HFFc6 (cell line): ENCODE measurements at places on chromosomes 12 and 14. TPM values are rescaled to one million over a fixed set of nuclear protein-coding genes. Genes with fewer than 3 reads are reported as not detected.
A peak's percentile ranks its signal among the peaks of the same experiment; 100 is the strongest.

GRCh38 chr14:97978341-97978740 lies 1181.2 kb downstream of the VRK1 start:
- H3K4me3 ChIP-seq: no peak overlapping the region
- no peaks in the 10 kb centered on the region for H3K27me3 ChIP-seq
- H3K4me1 ChIP-seq: no peaks in the 10 kb centered on the region

DNA sequence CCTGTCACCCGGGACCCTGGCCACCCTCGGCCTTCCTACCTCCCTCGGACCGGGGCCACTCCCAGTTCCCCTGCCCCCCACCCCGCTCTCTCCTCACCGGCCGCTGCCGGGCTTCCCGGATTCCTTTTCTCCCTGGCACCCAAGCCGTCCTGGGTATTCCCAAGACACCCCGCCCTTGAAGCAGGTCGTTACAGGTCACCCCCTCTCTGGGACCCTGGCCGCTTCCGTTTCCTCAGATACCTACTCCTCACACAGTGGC lies 493 bp downstream of the NUMB start:
- DNase-seq: no peak
- peak overlapping the region; percentile 97 for H3K27ac ChIP-seq
- H3K4me3 ChIP-seq: peak overlapping the region; percentile 93
- peaks cover 5% of the 10 kb centered on the region; the same call in 1 of the 2 replicates for H3K36me3 ChIP-seq
- H3K4me1 ChIP-seq: peaks cover 75% of the 10 kb centered on the region

DNA sequence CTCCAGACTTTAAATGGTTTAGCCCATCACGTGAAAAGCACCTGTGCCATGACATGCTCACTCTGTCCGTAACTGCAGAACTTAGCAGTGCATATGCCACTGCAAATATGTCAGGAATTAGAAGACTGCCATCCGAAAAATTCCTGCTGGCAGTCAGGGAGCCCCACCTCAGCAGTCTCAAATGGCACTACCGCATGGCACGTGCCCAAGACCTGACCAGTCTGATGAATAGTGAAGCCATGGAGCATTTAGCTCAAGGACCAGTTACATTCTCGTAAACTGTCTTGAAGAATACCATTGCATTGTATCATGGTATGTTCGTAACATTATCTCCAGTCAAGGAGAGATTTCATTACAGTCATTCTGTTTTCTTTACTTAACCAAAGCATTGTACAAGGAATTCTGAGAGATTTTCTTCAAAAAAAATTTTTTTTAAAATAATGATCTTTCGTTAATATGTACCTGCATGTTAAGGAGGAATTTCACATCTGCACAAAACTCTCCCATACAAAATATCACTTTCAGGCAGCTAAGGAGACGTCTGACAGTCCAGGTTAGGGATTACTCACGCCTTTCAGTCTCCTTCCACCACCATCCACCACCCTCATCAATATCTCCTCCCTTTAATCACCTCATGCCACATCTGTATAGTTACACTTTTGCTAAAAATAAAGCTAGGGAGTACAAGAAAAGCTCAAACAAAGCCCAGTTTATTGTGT lies 138.5 kb downstream of the ANO2 start:
- peaks cover 26% of the 10 kb centered on the region for H3K27me3 ChIP-seq
- no peaks in the 10 kb centered on the region for H3K36me3 ChIP-seq
- peak; percentile 3 for DNase-seq
- peaks cover 41% of the 10 kb centered on the region for H3K4me1 ChIP-seq
- no peak overlapping the region for H3K27ac ChIP-seq

DNA sequence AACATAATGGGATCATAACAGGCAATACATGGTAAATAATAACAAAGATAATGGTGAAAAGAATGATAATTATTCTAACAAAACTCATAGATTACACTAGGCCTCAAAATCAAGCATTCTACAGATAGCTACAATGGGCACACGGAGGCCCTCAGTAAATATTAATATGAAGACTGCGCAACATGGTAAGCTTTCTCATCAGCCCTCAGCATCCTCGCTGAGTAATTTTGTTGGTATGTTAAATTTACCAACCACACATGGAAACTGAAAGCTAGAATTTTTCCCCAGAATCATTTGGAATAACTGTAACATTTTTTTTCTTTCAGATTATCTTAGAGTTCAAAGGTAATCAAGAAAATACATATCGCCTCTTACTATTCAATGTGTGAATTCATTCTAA lies 74.2 kb upstream of the PYGL start:
- H3K4me1 ChIP-seq: no peaks in the 10 kb centered on the region
- DNase-seq: no peak
- no peak overlapping the region for H3K4me3 ChIP-seq

DNA sequence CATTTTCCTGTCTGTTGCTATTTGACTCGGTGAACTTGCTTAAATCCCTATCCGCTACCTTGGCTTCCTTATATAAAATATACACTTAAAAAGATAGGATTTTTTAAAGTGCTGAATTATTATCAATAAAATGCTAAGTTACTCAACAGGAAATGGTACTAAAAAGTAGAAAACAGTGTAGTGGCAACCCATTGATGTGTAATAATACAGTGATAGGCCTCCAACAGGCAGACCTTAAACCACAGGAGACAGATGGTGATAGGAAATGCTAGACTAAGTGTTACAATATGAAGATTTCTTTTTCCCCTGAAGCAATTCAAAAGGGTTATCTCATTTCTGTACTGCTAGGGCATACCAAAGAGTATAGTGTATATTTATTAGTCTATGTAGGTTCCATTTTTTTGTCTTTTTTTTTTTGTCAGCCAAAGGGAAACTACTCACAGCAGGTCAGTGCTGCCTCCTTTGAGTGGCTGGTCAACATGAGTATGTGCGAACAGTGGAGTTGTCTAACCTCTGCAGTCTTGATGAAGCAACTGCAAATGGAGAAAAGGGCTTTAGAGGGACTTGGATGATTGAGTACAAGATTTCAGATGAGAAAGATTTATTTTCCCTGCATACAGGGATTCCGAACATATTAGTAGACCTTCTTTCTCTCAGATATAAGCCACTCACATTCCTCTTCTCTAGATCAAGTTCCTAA lies 183.8 kb downstream of the ACSS3 start:
- H3K4me3 ChIP-seq: no peak overlapping the region
- H3K36me3 ChIP-seq: no peaks in the 10 kb centered on the region
- no peaks in the 10 kb centered on the region for H3K27me3 ChIP-seq

- peaks cover 17% of the 10 kb centered on the region for H3K36me3 ChIP-seq
- H3K4me3 ChIP-seq: no peak overlapping the region
- peaks cover 4% of the 10 kb centered on the region; the same call in 1 of the 2 replicates for H3K27me3 ChIP-seq
- H3K27ac ChIP-seq: no peak overlapping the region
- no peak for DNase-seq
Measured at GRCh38 chr12:6843118-6843902, 2.6 kb downstream of the GNB3 start.

- DNase-seq: no peak
- peaks cover 1% of the 10 kb centered on the region; the same call in 1 of the 2 replicates for H3K27me3 ChIP-seq
- no peak overlapping the region for H3K27ac ChIP-seq
- peaks cover 55% of the 10 kb centered on the region for H3K4me1 ChIP-seq
- no peaks in the 10 kb centered on the region for H3K36me3 ChIP-seq
Measured at GRCh38 chr12:122837306-122838265, 2.3 kb downstream of the HIP1R start.

DNA sequence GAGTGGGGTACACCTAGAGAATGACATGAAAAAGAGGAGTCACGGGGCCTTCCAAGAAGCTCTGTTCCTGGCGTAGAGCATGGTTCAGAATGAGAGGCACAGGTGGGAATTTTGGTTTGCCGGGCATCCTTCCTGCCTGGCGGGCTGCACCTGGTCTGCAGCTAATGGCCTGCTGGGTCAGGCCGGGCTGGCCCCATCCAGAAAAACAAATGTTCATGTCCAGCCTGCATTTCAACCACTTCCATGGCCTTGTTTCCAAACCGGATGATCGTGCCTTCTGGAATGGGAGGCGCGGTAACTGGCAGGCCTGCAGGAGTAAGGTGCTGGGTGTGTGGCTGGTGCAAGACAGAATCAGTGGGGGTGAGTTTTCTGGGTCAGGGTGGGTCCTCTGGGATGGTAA lies 14.4 kb downstream of the TEAD4 start:
- H3K36me3 ChIP-seq: peaks cover 9% of the 10 kb centered on the region; the same call in 1 of the 2 replicates
- no peak overlapping the region for H3K4me3 ChIP-seq
- H3K27me3 ChIP-seq: peaks cover 3% of the 10 kb centered on the region
- H3K27ac ChIP-seq: no peak overlapping the region

DNA sequence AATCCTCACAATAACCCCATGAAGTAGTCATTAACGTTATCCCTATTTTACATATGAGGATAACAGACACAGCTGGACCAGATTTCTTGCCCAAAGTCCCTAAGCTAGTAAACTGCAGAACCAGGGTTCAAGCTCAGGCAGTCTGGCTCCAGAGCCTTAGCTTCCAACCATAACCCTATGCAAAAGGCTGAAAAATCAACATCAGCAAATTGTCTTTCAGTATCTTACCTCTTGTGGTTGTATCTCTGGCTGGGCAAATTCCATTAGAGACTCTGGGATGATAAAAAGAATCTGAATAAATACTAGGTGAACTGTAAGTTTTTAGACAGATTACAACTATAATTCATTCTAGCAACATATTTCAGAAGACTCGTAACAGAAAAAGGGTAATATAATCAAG lies 24.7 kb downstream of the CAPRIN2 start:
- peaks cover 32% of the 10 kb centered on the region for H3K36me3 ChIP-seq
- H3K4me1 ChIP-seq: peaks cover 41% of the 10 kb centered on the region
- no peak for DNase-seq
- no peak overlapping the region for H3K27ac ChIP-seq

The PROX2 gene
- not detected in 3 replicates for total RNA-seq

The MYRFL gene
- total RNA-seq: not detected in 3 replicates

The PLD4 gene
- 0.02 to 0.11 TPM (median 0.03 TPM) in 3 replicates for total RNA-seq

The CEBPE gene
- total RNA-seq: not detected in 3 replicates

The WSCD2 gene
- not detected in 3 replicates for total RNA-seq

The CYP27B1 gene
- 0.57 to 1.1 TPM (median 0.84 TPM) in 3 replicates for total RNA-seq

The PKP2 gene
- total RNA-seq: 0.17 TPM in 1 of 2 replicates, not detected in the other

The WNT5B gene
- 192 to 273 TPM (median 231 TPM) in 3 replicates for total RNA-seq
